ENCODE measurements at places on chromosomes 12 and 14. TPM values are rescaled to one million over a fixed set of nuclear protein-coding genes. Genes with fewer than 3 reads are reported as not detected.

DNA sequence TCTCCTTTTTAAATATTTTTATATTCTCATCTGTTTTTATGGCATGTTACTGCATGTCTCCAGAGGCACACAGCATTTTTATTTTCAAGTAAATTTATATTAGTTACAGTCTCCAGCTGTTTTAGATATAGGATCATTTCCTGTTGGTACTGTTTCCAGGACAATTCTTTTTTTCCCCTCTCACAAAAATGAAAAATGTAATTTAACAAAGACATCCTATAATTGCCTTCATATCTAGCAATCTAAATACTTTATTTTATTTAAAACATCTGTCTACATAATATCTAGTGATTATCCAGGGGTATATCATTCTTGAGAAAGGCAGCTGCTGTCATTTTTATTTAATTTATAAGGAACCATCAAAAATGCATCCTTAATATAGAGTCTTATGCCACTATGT, 272.4 kb upstream of the NPAS3 start:
- no peak for DNase-seq

DNA sequence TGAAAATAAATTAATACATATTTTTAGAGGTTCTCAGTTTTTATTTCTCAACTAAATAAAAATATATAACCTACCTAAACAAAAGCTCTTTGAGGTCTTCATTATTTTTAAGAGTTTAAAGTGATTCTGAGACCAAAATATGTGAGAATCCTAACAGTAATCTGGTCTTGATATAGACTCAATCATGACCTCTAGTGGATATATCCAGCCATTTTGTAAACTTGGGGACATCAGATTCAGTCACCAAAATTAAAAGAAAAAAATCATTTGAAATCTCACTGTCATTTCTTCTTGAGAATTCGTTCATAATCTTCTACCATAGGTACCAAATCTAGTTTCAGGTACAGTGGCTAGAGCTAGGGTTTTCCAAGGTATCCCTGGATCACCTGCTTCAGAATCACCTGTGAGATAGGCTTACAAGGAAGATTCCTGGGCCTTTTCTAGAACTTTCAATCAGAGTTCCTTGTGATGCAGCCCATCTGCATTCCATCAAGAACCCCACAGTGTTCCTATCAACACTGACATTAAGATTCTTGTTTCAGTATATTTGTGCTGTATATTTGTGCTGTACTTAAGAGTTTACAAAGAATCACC, 214.9 kb downstream of the ADAMTS20 start:
- DNase-seq = no peak

Gene ANKS1B
- 8.4 TPM for total RNA-seq

DNA sequence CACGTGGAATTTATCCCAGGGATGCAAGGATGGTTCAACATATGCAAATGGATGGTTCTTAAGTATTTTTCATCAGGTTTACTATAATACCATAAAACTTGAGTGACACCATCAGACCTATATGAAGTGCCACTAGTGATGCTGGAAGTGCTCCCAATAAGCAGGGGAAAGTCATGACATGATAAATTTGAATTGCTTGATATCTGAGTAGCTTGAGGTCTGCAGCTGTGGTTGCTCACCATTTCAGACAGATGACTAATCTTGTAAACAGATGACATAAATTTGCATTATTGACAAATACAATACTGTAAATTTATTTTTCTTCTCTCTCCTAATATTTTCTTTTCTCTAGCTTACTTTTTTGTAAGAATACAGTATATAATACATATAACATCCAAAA, 13.7 kb upstream of the PRPF39 start:
- no peak for DNase-seq

Gene ACOT6
- total RNA-seq = not detected

GRCh38 chr12:46958599-46959290, 120.7 kb upstream of the PCED1B start:
- DNase-seq = no peak

Gene KRT7
- total RNA-seq = not detected

Gene SDR39U1
- 76.7 TPM for total RNA-seq

DNA sequence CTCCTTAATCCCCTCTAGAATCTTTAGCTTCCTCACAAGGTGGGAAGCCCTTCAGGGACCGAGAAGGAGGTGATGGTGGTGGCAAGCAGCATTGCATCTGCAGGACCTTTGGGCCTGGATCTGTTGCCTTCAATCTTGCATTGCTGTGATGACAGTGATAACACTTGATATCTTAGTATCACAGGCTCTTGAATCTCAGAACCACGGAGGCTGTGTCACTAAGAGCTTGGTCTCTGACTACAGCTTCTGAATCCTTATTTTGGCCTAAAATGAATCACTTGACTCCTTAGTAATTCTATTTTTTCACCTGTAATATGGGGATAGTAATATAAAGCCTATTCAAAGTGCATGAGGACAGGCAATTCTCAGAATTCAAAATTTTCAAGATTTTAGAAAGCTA, 8.9 kb upstream of the AMN1 start:
- DNase-seq = no peak

DNA sequence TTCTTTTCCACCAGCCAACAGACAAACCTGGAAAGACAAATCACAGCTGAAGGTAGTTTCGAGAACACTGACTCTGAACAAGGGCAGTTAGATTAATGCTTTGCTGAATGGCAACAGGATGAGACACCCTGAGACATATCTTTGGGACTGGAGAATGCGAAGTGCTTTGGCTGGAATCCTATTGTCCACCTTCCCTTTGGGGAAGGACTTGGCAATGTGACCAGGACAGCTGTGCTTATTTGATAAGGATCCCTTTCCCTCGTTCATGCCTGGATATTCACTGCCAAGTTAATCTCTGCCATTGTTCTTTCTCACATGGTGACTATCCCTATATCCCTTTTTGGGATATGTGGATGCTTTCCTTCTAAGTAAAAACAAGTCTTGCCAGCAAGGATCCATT, 537.1 kb upstream of the SEL1L start:
- DNase-seq = no peak

GRCh38 chr14:55532645-55533344, 47.2 kb upstream of the KTN1 start:
- no peak for DNase-seq

Gene LHX5
- 1.8 TPM for total RNA-seq

- peak; percentile 32 for DNase-seq
Measured at GRCh38 chr14:96363751-96364336, 518 bp downstream of the GSKIP start.

Gene NFYB
- 45.6 TPM for total RNA-seq

DNA sequence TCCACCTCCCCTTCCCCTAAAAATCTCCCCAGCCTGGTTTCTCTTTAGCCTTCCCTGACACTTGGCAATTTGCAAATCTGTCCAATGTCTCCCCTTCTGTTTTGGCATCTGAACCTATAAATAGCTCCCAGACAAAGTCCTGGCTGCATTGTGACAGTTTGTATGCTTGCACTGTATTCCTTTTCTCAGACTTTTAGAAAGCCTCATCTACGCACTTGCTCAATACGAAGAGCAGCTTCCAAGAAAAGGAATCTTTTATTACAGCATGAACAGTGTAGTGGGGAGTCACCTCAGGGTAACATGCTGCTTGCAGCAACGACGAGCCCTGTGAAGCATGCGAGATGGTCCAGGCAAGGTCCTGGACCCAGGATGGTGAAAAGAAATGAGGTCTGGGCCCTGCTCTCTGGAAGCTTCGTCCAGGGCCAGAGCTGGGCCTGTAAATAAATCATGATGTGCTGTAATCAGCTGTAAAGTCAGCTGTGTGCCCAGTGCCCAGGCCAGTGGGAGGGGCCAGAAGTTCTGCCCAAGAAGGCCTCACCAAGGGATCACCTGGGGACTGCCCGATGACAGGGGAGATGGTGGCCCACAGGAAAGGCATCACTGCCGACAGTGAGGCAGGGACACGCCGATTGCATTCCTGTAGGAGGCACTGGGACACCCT, 88.3 kb downstream of the RIN3 start:
- no peak for DNase-seq

- no peak for DNase-seq
Measured at GRCh38 chr12:78331753-78332152, 501.1 kb downstream of the NAV3 start.

Gene KCNC2
- total RNA-seq = not detected

- no peak for DNase-seq
Measured at GRCh38 chr12:58745348-58746125, 174.8 kb downstream of the LRIG3 start.

DNA sequence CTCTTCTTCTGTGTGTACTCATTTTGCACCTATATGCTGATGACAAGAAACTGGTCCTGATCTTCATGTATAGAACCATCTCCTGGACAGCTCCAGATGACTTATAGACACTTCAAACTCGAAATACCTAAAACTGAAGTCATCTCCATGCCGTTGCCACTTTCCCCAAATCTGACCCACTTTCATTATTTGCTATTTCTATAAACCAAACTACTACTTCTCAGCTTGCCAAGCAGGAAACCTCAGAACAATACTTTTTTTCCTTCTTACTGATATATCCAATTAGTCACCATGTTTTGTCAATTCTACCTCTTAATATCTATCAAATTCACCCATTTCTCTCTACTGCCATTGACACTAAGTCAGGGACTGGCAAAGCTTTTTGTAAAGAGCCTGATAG, 14.8 kb downstream of the SGPP1 start:
- DNase-seq = no peak

DNA sequence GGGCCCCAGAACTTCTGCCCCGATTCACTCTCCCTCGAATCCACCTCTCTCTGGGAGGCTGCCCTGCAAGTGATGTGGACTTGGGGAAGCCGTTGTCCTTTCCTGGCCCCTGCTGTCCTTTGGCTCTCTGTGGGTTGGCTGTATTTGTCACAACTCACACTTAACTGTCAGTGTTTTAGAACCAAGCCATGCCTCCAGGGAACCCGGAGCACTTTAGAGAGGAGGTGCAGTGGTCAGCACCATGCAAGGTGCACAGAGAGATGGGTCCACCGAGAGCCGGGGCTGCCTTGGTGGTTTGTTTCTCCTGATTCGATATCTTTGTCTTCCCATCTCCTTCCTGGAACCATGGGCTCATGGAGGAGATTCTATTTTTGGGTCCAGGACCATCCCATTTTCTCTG, 129.5 kb upstream of the RTL1 start:
- no peak for DNase-seq

- DNase-seq = no peak
Measured at GRCh38 chr12:55931317-55931779, 386 bp downstream of the DGKA start.

- no peak for DNase-seq
Measured at GRCh38 chr14:91142214-91142668, 28.4 kb downstream of the DGLUCY start.

- no peak for DNase-seq
Measured at GRCh38 chr12:113466454-113467141, 5.1 kb downstream of the LHX5 start.

Gene TM7SF3
- total RNA-seq = 55.7 TPM

Gene RDH16
- 0.44 TPM for total RNA-seq

- no peak for DNase-seq
Measured at GRCh38 chr14:69635981-69636639, 24.7 kb downstream of the SUSD6 start.

Gene DACT1
- 5.2 TPM for total RNA-seq

DNA sequence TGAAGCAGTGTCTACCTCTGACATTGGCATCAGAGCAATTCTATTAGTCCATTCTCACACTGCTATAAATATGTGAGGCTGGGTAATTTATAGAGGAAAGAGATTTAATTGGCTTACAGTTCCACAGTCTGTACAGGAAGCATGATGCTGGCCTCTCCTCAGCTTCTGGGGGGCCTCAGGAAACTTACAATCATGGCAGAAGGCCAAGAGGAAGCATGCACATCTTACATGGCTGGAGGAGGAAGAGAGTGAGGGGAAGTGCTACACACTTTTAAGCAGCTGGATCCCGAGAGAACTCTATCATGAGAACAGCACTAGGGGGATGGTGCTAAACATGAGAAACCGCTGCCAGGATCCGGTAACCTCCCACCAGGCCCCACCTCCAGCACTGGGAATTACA, 25.7 kb upstream of the SEL1L start:
- no peak for DNase-seq

Gene LMO3
- total RNA-seq = 34.1 TPM

Gene SPIC
- total RNA-seq = not detected

- no peak for DNase-seq
Measured at GRCh38 chr14:77714926-77715325, 7.0 kb downstream of the SLIRP start.

Gene PPM1H
- total RNA-seq = 3.7 TPM

- no peak for DNase-seq
Measured at GRCh38 chr12:110599334-110599733, 14.6 kb upstream of the TCTN1 start.

GRCh38 chr14:32620724-32621123, 291.6 kb downstream of the AKAP6 start:
- no peak for DNase-seq

Gene GALC
- total RNA-seq = 19.9 TPM

GRCh38 chr12:89173096-89173495, 179.2 kb downstream of the DUSP6 start:
- DNase-seq = no peak

Gene TMEM121
- 12.3 TPM for total RNA-seq

- DNase-seq = no peak
Measured at GRCh38 chr14:61747342-61747741, 14.9 kb upstream of the SNAPC1 start.

Gene TSHR
- not detected for total RNA-seq

GRCh38 chr12:87809916-87810315, 219.3 kb downstream of the C12orf50 start:
- no peak for DNase-seq

DNA sequence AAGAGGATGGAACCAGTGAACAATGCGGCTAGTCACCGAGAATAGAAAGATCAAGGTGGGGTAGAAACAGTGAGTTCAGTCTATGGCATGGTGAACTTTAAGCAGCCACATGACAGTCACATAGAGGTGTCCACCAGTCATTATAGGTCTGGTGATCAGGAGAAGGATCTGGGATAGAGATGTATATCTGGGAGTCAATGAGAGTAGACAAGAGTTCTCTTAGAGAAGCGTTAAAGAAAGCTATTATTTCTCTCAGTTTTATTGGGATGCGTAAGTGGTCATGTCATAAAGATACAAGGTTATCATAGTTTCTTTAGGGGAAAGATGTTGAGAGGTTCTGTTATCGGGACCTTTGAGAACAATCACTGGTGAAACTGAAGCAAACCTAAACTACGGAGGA, 136.1 kb upstream of the SLC38A2 start:
- DNase-seq = no peak

DNA sequence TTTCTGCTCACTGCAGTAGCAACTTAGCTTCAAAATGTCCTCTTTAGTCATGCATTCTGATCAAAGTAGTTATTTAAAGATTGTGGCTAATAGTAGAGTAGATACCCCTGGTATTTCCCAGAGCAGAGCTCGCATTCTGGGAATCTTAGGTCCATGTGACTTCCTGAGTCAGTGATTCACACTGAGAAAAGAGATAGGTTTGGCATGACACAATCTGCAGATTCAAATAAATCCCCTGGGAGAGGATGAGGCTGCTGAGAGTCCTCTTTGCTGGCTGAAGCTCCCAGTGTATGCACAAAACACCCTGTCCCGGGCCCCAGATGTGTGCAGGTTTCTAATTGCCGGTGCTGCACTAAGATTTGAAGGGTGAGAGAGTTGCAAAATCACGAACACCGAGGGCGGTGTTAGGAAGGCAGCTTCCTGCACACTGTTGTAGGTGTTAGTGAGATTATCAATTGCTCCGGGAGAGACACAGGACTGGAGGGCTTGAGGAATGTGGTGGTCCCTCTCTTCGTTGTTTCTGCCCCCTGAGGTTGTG, 233.2 kb downstream of the NRXN3 start:
- no peak for DNase-seq

Gene SAMD15
- total RNA-seq = 7.8 TPM

Gene ACVRL1
- 0.49 TPM for total RNA-seq

Measured in neural crest cell (in vitro differentiated cells).